ENCODE measurements at places on chromosomes 3 and 15.

DNA sequence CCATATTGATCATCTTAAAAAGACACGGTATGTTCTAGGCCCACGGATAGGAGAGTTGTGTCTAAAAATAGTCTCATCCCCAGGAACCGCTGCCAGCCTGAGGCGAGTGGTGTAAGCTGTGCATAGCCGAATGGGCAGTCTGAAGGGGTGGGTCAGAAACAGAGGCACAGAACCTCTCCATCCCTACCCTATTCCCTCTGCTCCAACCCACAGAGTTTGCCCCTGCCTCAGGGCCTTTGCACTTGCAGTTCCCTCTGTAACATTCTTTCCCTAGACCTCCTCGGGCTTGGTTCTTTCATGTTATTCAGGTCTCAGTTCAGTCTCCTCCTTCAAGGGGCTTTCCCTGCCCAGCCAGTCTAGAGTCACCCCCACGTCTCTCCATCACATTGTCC, 4.8 kb downstream of the SCN5A start:
- DNase-seq, result no peak

DNA sequence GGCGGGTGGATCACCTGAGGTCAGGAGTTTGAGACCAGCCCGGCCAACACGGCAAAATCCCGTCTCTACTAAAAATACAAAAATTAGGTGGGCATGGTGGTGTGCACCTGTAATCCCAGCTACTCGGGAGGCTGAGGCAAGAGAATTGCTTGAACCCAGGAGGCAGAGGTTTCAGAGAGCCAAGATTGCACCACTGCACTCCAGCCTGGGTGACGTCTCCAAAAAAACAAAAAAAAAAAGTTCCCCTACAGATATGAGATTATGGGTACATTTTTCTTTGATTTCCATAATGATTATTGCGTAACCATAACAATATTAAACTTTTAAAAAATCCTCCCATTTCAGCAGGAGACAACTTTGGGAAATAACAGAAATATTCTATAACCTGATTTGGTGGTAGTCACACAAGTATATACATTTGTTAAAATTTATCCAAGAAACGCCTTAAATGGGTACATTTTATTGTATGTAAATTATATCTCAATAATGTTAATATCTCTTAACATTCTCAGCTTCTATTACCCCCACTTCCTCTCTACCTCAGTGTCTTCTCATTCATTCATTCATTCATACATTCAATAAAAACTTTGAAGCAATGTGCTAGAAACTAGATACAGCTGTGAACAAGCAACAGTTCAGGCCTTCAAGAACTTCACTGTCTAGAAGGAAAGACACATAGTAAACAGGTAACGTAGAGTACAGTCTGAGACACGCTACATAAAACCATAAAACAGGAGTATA, 6.6 kb downstream of the UBR1 start:
- DNase-seq, result no peak

DNA sequence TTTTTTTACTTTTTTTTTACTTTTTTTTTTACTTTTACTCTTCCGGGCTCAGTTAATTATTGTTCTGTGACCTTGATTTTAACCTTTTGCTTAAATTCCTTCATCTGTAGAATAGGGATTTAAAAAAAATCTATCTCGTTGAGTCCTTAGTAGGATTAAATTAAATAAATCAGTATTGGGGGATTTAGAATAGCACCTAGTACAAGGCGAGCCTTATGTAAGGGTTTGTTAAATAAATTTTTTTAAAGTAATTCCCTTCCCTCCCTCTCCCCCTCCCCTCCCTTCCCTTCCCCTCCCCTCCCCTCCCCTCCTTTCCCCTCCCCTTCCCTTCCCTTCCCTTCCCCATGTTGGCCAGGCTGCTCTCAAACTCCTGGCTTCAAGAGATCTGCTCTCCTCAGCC, 287.2 kb upstream of the KCNH8 start:
- DNase-seq, result no peak

GRCh38 chr3:134079111-134079547, 49.4 kb upstream of the SLCO2A1 start:
- no peak for DNase-seq

- no peak for DNase-seq
Observed at GRCh38 chr15:74868059-74868458, 5.1 kb downstream of the SCAMP2 start.

DNA sequence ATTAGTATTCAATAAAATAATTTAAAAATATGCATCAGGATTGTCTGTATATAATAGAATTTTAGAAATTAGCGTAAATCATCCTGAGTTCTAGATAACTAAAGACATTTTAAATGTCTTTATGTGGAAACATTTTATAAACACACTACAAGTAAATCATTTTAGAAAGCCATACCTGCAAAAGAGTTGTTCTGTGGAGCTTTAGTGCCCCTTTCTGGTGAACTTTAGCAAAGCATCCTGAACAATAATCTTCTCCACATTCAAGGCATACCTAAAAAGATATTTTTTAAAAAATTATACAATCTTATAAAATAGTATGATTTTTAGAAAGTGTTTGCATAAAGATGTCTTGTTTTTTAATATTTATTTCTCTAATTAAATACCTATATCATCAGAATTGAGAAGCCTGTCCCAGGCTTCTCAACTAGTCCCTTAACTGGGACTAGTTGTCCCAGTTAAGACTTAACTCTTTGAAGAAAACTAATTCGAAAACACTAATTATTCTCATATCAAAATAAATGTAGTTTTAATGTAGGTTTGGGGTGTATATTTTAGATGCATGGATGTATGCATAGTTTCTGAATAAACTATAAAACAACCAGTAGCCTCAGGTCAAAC, 29.7 kb downstream of the ZBBX start:
- DNase-seq, result peak; percentile 70

DNA sequence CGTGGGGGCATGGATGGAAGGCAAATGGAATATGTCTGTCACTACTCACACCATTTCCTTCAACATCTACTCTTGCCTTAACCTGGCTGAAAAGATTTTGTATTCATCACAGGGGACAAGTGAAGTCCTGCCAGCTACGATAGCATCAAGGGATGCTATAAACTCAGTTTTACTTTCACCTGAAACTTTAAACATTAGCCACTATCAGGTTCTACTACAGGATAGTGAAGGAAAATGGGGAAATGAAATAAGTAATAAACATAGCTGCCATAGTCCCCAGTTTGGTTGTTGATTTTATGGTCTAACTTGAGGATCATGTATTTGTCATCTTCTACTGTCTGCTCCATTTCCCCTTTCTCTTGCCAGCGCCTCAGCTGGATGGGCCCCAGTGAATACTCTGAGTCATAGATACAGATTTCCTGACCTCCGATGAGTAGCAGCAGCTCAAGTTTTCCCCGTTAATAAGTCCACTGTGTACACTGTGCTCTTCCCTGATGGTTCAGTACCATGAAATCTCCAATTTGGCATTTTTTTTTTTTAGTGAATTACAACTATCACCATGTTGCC, 338.2 kb upstream of the SLCO3A1 start:
- DNase-seq, result no peak

DNA sequence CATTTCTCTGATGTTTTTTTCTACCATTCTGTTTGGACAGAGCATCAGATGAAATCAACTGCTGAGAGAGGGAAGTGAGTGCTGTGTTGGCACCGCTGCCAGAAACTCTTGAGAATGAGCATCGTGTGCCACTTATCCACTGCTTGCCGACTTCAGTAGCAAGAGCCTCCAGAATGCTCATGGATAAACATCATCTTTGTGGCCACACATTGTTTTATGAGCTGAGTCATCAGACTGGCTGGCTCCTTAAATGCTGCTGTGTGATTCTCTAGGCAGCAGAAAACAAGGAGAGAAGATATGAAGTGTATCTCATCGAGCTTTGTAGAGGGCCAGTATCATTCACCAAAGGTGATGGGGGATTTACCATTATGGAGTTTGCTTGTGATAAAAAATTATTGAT, 3.4 kb upstream of the DOCK3 start:
- DNase-seq, result no peak

DNA sequence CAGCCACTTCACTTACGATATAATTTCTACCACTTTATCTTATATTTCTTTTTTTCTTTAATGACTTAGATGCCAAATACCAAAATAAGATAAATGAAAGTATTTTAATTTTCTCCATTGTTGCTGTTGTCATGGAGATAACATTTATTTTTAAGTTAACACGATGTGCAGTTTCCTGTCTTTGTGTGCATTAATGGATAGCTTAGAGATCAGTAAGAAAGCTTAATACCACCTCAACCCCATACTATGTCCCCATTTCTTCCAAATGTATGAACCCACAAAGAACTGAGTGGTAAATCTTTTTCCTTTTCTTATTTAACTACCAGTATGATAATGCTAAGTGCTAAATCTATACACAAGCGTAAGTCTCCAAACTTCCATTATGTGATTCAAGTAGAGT, 17.1 kb downstream of the PCNP start:
- DNase-seq, result no peak

GRCh38 chr3:108346301-108347227, 50.2 kb downstream of the HHLA2 start:
- DNase-seq, result no peak

DNA sequence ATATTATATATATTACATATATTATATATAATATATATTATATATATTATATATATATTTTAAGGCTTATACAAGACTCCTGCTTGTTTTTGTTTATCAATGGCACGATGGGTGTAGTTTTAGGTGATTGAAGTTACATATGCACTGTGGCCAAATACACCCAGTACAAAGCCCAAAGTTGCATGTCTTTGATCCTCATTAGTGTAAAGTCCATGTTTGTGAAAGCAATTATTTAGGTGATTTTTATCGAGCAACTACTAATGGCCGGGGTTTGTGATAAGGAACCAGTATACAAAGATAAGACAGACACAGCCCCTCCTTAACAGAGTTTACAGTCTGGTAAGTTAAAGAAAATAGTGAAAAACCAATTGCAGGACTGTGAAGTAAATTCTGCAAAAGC, 154.3 kb downstream of the CHDH start:
- no peak for DNase-seq

DNA sequence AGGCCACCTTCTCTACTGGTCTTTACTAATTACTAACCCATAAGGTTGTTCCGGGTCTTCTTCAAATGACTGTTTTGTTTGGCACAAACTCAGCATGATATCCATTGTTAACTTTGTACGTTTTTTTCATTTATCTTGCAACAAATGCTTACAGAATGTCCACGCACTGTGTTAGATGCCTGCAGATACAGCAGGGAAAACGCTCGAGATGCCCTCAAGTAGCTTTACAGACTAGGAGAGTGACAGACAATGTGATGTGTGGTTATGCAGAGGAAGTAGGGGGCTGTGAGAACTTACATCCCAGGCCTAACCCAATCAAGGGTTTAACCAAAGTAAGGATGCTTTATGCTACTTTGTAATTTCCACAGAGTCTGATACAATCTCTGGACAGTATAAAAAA, 949 bp upstream of the RFC4 start:
- peak; percentile 82 for DNase-seq

GRCh38 chr3:188264226-188265207, 110.6 kb downstream of the LPP start:
- DNase-seq, result no peak

GRCh38 chr3:61429106-61429505, 132.3 kb upstream of the PTPRG start:
- DNase-seq, result no peak

- DNase-seq, result no peak
Observed at GRCh38 chr3:133023362-133023761, 14.8 kb upstream of the TMEM108 start.

GRCh38 chr15:38819387-38819950, 254.9 kb upstream of the RASGRP1 start:
- DNase-seq, result no peak

GRCh38 chr3:23129117-23129516, 74.0 kb upstream of the UBE2E2 start:
- no peak for DNase-seq

- no peak for DNase-seq
Observed at GRCh38 chr15:63045465-63045840, 2.9 kb downstream of the TPM1 start.

DNA sequence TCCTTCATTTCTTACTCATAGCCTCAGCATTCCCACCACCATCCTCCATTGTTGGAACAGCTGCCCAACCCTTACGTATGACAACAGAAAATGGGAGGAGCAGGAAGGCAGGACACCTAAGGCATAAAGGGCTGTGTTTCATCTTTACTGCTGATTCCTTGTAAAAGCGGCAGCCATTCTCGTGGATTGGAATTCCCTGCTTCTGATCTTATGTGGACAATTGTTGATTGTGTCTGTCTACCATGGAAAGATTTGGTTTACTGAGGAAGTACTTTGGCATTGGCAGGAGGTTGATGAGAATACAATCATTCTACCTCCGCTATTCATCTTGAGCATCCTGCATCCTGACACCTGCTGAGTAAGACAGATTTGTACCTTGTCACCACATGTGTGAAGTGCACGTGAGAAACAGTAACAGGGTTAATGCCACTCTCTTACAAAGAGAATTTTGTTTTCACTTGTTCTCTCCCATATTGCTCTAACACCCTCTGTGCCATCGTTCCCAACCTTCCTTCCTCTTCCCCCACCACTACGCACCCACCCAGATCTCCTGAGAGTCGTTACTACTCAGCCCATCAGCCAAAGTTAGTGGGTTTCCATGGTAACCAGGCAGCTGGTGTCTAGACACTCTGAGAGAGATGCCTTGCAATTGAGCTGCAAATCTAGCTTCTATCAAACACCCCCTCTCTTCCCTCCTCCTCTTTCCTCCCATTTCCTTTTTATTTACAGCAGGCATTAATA, 75.7 kb downstream of the GAP43 start:
- DNase-seq, result peak; percentile 64

GRCh38 chr3:56365905-56366640, 102.2 kb downstream of the ERC2 start:
- peak; percentile 56 for DNase-seq

DNA sequence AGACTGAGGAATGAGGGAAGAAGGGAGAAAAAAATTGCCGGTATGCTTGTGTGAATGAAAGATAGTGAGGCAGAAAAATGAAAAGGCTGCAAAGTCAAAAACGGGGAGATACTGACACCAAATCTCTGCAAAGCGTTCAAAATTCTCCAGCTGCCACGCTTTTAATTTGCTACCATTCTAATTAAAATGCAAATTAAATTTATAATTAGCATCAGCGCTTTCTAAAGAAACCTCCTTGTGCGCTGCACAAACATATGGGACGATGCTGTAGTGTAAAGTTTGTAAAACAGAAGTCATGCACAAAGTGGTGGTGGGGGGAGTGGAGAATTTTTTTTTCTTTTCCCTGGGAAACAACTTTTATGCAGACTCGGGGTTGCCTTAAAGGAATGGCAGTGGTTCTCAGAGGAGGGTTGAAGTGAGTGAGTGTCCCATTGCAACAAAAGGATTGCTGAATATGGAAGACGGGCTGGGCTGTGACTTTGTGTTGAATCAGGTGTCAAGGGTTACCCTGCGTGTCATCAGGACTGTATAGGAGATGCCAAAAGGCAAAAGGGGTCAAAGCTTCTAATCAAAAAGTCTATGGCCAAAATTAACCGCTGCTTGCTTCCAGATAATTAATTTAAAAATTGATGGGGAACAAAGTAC, 472.2 kb downstream of the NR2F2 start:
- DNase-seq, result no peak

DNA sequence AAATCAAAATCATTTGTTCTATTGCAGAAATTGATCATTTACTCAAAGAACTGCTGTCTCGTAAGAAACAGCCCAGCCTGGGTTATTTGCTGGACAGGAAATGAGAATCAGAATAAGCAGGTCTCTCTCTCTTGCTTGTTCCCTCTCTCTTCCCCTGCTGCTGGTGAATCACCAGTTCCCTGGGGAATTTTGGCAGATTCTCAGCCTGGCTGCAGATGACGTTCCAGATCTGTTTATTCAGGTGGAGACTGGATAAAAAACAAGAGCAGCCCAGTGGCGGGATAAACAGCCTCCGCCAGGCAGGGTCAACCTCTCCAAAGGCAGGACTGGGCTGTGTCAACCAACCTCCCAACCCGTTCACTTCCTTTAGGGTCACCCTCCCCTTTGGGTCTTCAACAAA, 72.1 kb downstream of the LRIG1 start:
- DNase-seq, result peak; percentile 65

Measured in NCI-H82 (cell line).